GM23248 (cell line): ENCODE measurements at places on chromosomes 13 and 19.

DNA sequence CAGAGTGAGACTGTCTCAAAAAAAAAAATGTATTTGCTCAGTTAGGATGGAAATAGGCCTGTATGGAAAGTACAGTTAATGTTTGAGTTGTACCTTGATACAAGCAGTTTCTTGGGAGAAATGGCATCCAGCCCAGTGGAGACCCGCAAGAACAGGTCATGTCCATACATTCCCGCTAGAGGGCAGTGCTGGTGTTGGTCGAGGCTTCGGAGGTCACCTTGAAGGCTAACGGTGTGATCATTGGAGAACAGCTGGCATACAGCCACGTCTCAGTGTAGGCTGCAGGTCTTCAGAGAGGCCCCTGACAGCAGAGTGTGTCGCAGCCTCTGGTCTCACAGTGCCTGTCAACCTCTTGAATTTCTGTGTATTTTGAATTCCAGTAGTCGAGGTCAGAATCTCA is 7.5 kb downstream of the ZNF610 start:
- peak; percentile 69 for DNase-seq

DNA sequence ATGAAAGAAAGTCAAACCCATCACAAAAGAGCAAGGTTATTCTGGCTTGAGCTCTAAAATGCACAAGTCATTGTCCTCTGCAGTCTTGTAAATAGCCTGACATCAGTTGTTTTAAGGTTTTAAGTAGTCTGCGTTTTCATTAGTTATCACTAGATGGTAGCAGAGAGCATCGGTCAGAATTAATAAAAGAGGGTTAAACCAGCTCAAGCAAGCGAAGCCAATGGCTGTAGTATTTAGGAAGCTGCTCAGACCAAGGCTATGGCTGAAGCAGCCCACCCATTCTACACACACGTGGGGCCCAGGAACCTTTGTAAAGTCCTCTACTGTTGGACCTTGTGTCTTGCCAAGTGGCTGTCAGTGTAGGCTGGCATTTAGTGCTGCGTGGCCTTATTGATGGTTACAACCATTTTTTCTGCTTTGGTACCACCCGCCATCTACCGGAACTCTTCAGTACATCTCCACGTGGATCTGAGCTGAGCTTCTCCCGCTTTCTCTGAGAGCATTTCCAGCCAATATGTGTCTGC is 13.3 kb upstream of the ZNF57 start:
- DNase-seq: peak; percentile 80

- peak; percentile 55 for DNase-seq
Measured at GRCh38 chr13:42215578-42216421, 56.2 kb upstream of the AKAP11 start.

DNA sequence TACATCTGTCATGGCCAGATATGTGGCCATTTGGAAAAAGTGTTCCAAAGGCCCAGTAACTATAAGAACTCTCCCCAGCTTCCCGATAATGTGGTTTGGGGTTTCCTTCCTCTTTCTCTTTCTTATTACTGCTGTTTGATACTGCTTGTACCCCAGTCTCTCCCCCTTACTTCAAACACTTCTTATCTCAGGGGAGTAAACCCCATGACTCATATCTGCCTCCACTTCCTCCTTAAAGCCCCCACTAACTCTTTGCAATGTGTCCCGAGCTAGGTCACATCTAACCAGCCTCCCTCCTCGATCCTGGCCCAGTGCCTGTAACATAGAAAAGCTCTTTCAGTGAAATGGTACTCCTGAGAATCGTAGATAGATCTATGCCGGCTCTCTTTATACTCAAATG is 82.4 kb upstream of the STARD13 start:
- DNase-seq: no peak

- DNase-seq: no peak
Measured at GRCh38 chr13:27151798-27152599, 19.6 kb downstream of the USP12 start.

DNA sequence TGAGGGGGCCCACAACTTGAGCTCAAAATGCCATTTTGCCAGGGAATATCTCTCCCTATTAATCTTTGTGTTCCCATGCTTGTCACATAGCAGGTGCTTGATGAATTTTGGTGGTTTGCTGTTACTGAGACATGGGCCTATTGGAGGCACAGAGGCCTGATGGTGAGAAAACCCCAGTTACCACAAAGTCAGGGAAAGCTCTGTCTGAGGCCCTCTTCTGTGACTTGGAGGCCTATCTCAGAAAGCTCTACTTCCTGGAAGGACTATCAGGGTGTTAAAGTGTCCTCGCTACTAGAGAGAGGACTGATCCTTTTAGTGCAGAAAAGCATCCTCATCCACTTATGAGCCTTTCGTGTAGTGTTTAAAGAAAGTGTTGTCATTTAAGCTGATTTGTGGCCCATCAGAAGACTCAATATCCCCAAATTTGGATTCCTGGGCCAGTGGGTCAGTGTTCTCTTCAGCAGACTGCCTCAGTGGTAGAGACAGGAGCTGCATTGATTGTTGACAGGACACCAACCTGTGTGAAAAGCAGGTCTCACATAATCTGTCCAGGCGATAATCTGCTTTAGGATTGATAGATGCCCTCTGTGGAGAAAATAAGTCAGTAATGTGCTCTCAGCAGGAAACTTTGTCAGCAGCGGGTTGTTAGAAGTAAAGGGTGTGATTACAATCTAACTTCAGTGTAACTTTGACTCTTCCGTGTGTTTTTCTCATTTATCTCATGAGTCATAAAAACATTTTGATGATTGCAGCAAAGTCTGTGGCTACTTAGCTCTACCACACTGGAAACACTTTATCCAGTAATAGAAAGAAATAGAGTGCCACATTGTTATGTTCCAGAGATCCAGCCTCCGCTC is 121.0 kb downstream of the AKAP11 start:
- DNase-seq: no peak

DNA sequence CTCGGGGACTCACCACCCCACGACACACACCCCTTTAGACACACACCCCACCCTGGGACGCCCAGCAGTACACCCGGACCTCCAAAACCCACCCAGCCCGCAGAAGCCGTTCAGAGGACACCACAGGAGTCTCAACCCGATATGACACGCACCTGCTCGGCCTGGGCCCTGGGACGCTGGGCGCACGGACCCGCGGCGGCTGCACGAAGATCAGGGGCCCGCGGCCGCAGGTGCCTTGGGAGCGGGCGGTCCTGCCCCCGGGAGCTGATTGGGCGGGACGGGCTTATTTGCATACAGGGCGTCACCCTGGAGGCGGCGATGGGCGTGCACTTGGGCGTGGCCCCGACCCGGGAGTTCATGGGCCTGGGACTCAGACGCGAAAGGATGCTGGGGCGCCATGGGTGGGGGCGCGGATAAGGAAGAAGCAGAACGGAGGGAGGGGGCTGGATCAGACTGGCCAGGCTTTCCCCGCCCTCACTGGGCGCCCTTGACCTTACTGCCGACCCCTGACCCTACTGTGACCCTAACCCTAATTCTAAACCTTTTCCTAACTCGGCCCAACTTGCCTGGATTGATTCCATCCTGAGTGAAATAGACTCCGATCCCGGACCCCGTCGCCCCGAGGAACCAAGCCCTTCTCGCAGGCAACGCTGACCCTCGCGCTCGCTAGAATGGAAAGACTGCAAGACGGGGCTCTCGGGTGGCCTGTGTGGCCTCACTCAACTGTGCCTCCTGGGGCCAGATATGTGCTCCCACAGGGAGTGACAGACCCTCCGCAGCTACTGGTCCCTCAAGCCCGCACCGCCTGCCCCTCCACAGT is at the start of gene MEF2B:
Gene MEF2B (minus strand): TSS at position 211 of the 820 bp plus-strand sequence. CDS start 19,528 bp downstream, outside the sequence.
- DNase-seq: peak; percentile 73

- DNase-seq: peak; percentile 89
Measured at GRCh38 chr19:19403373-19403901, 2.0 kb upstream of the GATAD2A start.

DNA sequence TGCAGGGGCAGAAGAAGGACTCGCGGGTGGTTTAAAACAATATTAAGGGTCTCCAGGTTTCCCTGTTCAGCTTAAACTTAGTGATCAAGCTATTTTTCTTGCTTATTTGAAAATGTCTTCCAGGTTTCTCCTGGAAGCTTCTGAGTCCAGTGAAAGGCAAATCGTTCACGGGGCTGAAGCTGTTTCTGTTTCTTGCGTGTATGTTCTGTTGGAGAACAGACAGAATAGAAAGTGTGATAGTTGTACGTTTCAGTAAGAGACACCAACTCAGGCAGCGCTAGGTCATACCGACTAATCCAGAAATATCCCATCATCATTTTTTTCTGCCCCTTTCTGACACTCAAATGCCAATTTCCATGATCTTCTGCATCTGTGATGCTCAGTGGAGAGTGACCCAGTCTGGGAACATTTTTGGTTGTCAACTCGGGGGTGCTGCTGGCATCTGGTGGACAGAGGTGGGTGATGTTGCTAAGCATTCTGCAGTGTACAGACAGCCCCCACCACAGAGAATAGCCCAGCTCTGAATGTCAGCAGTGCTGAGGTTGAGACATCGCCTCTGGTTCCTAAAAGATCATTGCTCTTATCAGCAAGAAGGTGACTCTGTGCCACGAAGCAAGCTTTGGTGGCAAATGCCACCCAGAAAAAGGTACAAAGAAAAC is 4.3 kb downstream of the KLF2 start:
- peak; percentile 58 for DNase-seq

GRCh38 chr19:49255674-49256073 is 69.3 kb downstream of the SLC6A16 start:
- DNase-seq: no peak

DNA sequence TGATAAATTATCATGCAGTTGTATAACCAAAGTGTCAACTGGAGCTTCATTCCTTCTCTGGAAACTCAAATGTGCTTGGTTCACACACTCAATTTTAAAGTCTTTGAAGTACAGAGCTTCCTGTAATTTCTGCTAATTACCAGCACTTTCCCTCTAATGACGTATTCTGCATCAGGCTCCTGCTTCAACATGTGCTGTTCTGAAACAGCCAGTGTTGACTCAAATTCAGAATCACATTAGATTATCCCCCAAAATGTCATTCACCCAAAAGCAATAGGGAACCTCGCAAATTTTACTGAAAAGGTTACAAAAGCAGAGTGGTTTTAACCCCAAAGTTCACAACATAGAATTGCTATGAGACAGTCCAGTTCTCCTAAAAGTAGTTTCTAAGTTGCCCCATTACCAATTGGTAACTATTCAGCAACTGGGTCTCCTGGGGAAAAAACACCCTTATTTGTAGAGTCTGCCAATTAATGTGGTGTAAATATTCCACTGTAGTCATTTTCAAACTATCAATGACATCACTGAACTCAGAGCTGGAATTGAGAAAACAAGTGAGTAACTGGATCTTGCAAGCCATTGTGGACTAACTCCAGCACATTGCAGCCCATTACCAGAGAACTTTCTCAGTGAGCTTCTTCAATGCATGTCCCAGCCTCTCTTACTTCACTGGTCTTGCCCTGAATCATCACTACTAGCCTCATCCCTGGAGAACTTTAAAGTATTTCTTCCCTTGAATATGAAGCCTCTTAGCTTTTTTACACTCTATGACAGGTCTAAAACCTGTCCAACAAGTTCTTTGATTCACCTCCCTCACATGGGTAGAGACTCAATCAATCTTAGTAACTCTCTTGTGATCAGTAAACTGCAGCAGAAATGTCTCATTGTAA is 955.4 kb downstream of the EFNB2 start:
- no peak for DNase-seq

GRCh38 chr13:43792076-43792881 is 5.5 kb upstream of the ENOX1 start:
- DNase-seq: peak; percentile 12

GRCh38 chr19:11489378-11489777 is 8.5 kb upstream of the ELAVL3 start:
- no peak for DNase-seq
